Right kidney (tissue), 9 donors: ENCODE measurements at places on chromosomes 7 and 10.

GRCh38 chr10:29621161-29621560 lies 13.6 kb downstream of the SVIL start:
- no peak for DNase-seq

DNA sequence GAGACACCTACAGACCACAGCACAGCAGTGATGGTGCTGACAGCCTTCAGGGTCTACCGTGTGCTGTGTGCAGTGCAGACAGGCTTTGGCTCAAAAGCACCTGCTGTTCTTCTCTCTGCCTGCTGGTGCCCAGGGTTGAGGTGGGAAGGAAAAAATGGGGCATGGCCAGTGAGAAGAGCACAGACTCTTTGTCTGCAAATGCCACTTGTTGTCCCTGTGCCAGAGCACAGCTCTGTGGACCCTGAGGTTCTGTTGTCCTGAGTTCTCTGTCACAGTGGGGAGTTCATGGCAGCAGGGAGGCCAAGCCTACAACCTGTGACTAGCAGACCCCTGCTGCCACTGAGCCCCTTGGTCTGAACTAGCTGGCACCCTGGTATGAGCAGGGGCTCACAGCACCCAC lies 376.7 kb downstream of the GLRX3 start:
- DNase-seq = no peak

DNA sequence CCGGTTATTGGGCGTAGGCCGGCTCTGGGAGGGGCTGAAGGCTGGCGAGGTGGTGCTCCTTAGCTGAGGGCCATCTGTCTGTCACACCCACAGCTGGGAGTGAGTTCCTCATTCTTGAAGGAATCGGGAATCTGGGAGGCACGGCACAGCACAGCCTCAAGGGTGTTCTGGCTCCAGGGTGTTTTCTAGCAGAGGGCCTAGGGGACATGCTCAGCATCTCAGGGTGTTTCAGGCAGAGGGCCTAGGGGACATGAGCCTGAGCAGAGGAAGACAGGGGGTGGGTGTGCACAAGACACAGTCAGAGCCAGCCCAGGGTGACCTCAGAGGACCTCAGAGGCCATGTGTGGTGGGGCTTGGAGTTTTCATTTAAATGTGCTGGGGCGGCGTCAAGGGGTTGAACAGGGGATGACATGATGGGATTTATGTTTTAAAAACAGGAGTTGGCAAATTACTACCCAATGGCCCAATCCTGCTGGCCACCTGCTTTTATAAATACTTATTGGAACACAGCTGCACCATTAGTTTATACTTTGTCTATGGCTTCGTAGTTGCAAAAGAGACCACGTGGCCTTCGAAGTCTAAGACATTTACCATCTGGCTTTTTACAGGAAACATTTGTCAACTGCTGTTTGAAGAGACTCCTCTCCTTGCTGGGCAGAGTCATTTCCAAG lies 121.6 kb downstream of the PRKAG2 start:
- no peak for DNase-seq

DNA sequence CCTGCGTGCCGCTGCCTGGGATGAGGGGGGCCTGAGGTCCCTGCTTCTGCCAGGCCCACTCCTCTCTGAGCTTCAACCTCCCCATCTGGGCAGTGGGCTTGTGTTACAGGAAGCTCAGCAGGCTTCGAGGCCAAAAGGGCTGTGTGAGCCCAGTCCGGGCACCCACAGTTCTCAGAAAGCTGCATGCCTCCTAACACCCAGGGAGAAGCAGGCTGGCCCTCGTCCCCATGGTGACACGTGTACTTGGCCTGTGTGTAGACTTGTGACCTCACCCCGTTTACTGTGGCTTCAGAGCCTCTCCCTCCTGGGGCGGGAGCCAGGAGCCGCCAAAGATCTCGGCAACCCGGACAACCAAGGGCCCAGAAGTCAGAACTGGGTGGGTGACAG lies 2.2 kb upstream of the GRIFIN start:
- no peak for DNase-seq

DNA sequence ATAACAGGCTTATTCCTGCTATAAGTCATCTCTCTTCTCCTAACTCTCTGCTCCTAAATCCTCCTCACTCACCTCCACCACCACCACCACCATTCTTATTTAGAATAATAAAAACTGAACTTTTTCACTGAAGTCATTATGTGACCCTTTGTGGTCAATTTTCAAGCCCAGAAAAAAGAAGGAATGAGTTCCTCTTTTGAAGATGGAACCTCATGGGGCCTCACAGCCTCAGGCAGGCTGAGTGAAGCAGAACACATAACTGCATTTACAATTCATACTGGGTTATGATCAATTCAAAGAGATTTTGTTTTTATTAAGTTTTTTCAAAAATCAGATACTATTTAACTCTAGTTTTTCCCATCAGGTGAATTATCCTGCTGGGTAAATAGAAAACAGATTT lies 29.8 kb downstream of the PNLIPRP3 start:
- DNase-seq = no peak

DNA sequence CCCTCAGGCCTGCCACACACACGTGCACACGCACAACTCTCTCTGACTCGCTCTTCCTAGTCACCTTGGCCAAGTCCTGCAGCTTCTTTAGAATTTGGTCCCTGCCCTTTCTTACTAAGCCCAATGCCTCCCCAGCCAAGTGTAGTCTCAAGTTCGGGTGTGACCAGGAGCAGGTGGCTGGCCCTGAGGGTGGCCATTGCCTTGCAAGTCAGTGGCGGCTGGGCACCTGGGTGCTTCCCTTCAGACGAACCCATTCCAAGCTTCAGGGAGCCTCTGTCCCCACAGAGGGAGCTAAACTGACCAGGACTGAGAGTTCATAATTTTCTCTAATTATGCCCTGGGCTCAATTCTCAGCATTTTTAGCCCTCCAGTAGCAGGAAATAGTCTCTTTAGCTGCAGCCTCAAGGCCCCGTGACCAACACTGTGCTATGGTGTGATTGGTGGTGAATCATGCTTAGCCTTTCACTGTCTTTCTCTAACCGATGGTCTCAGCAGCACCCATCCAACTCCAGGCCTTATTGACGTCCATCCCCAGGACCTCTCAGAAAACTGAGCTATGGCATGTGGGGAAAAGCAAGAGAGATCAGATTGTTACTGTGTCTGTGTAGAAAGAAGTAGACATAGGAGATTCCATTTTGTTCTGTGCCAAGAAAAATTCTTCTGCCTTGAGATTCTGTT lies 34.7 kb upstream of the FXYD4 start:
- DNase-seq = peak; percentile 46

DNA sequence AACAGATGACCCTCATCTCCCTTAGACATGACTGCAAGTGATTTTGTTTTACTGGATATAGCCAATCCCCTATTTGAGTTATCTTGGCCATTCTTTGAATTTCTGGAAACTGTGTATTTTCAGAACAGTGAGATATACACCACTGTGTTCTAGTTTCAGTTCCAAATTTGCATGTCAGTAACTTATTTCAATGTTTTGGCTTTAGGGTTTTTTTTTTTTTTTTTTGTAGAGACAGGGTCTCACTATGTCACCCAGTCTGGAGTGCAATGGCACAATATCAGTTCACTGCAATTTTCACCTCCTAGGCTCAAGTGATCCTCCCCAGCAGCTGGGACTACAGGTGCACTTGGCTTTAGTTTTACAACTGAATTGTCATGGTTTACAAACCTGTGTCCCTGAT lies 67.2 kb downstream of the ATAD1 start:
- no peak for DNase-seq

GRCh38 chr7:50812841-50813475 lies 30.3 kb upstream of the GRB10 start:
- DNase-seq = peak; percentile 15

DNA sequence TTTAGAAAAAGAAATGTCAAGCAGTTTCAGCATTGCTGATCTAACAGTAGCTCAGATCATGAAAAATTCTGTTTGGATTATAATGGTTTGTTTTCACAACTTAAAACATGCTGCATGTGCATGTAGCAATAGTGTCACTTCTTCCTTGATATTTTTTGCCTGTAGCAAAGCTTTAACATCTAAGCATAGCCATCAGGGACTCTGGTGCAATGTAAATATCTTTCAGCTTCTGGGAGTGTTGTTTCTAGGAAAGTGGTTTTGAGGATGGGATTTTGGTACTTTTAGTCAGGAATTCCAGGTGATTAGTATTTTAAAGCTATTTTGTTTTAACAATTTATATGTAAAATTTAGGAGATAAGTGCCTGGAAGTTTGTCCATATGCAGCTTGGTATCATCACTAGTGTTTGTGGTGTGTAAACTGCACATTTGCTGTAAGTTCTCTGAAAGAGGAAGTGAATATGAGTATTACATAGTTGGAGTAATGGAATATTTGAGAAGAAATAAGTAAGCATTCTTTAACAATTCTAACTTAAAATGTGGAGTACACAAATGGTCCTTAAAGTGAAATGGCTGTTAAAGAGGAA lies 1.9 kb downstream of the RSBN1L start:
- DNase-seq = no peak

- no peak for DNase-seq
Observed at GRCh38 chr10:113036619-113037018, 86.6 kb downstream of the TCF7L2 start.

GRCh38 chr7:101235050-101235449 lies 2.6 kb downstream of the CLDN15 start:
- no peak for DNase-seq

GRCh38 chr10:61160253-61160652 lies 216.3 kb upstream of the RHOBTB1 start:
- no peak for DNase-seq

DNA sequence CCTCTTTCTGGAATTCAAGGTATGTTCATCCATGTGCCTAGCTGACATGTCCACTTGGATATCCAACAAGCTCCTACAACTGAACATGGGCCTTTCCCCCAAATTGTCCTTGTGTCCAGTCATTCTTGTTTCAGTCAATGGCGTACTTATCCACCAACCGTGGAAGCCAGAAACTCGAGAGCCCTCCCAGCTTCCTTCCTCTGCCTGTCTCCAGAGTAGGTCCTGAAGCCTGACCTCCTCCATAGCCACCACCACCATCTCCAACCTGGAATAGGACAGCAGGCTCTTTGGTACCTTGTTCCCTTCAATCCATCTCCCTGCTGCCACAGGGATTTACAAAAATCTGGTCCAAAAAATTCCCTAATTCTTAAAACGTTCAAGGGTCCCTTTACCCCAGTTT lies 305.1 kb downstream of the RPS24 start:
- DNase-seq = no peak

DNA sequence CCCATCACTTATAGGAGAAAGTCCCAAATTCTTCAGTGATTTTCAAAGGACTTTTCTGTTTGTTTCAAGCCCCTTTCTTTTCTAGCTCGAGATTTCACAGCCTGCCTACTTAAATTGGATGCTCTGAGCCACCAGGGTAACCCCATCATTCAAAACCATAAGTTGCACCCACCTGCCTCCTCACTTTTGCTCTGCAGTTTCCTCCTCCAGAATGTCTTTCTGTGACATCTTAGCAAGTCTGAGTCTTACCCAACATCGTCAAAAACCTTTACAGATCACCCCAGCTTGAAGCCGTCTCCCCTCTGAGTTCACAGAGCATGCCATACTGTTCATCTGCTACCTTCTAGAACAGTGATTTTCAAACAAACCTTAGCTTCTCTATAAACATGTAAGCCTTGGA lies 64.3 kb upstream of the CACNB2 start:
- no peak for DNase-seq

GRCh38 chr7:104627516-104627915 lies 299.1 kb downstream of the LHFPL3 start:
- DNase-seq = no peak

DNA sequence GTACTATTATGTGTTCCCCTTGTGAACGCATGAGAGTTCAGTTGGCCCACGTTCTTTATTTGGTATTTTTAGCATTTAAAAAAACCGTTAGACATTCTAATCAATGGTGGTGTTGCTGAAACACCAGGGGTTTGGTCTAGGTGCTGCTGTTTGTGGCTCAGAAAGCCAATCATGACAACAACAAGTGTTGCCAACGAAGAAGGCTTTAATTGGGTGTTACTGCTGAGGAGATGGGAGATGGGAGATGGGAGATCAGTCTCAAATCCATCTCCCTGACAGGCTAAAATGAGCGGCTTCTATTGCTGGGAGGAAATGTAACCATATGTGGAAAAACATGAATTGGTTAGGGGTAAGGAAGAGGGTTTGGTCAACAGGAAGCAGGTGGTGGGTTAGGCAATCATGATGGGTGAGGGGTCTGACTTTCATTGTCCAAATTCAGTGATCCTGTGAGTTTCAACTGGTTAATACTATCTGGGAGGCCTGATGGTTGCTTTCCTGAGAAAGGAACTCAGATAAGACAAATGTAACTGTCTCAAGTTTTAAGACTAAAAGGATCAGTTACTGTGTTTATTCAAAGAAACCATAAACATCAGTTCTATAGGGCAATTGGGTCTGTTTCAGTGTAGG lies 4.6 kb upstream of the ZNF425 start:
- no peak for DNase-seq

DNA sequence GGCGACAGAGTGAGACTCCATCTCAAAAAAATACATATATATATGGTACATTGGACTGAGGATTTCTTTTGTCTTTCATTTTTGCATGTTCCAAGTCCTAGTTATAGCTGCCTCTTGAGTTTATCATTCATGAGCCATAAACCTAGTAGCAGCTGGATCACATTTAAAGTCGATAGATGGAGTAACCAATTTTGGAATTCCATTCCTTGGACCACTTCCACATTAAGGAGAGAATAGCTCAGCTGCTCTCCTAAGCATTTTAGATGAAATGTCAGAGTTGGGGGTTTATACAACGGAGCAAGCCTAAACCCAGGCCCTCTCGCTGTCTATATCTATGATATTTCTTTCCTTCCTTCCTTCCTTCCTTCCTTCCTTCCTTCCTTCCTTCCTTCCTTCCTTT lies 141.2 kb downstream of the LYZL1 start:
- no peak for DNase-seq

DNA sequence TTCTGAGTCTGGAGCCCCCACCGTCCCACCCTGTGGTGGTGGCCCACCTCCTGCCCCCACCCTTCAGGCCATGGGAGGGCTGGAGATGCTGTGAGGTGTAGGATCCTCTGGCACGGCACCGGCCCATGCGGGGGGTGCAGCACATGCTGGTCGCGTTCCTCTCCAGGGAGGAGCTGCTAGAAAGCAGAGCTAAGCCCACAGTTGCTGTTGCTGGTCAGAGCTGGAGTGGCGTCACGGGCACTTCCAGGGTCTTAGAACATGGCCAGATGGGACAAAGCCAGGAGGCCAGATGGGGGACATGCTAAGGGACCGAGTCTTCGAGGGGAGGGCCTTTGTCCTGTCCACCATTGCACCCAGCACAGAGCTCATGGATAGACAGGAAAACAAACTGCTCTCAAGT lies 21.6 kb downstream of the AGAP3 start:
- no peak for DNase-seq

- DNase-seq = no peak
Observed at GRCh38 chr10:126391192-126391885, 3.1 kb upstream of the ADAM12 start.

- DNase-seq = peak; percentile 28
Observed at GRCh38 chr10:80260295-80261243, 28.9 kb downstream of the MAT1A start.

- DNase-seq = no peak
Observed at GRCh38 chr10:132987671-132988571, 45.6 kb upstream of the CFAP46 start.

- DNase-seq = peak; percentile 16
Observed at GRCh38 chr7:100373261-100373831, at the start of gene PILRA. TSS of gene PILRA (plus strand) at chr7:100373487. CDS start at chr7:100373657, 170 bp downstream.
